ENCODE measurements at places on chromosomes 2 and 18. TPM values are rescaled to one million over a fixed set of nuclear protein-coding genes. Genes with fewer than 3 reads are reported as not detected.
A peak's percentile ranks its signal among the peaks of the same experiment; 100 is the strongest.

- no peak for DNase-seq
Measured at GRCh38 chr2:215272918-215273317, 38.9 kb upstream of the ATIC start.

Gene TXNDC2
- polyA plus RNA-seq = 0.02 TPM

DNA sequence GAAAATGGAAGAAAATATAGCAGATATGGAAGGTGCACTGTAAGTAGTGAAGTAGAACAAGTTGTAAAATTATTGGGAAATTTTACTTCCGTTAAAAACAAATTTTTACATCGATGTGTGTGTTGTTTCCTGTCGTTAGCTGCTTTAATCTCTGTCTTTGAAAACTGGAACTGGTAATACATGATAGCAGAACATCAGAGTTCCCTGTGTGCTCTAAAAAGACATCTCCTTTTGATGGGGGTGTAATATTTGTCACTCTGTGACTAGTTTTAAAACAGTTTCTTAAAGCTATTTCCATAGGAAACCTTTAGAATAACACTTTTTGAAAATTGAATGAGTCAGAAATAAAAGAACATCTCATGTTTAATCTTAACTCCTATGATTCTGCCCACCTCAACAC, 43.5 kb downstream of the COX7A2L start:
- no peak for DNase-seq

- no peak for DNase-seq
Measured at GRCh38 chr18:74281011-74281979, 10.5 kb downstream of the CYB5A start.

DNA sequence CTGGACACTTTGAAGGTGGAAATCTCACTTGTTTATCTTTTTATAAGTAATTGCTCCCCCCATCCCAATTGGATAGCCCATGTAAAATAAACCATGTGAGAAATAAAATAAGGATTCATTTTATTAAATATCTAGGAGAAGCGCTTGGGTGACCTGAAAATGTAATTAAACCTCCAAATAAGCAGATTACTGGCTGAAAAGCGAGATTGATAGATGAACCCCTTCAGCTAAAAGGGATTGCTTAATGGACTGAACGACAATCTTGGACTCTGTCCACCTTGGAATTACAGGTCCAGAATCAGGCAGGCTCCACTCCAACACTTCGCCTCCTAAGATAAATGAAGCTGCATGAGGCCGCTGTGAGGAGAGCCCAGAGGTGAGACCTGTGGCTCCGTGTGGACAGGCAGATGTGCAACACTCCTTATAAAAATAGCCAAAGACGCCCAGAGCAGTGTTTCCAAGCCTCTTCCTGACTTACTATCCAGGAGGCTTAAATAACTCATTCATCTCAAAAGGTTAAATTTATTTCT, 441.5 kb downstream of the MTX2 start:
- no peak for DNase-seq

- no peak for DNase-seq
Measured at GRCh38 chr2:33083699-33084387, 137.1 kb downstream of the LTBP1 start.

- peak; percentile 25 for DNase-seq
Measured at GRCh38 chr2:50895041-50895440, 136.9 kb downstream of the NRXN1 start.

DNA sequence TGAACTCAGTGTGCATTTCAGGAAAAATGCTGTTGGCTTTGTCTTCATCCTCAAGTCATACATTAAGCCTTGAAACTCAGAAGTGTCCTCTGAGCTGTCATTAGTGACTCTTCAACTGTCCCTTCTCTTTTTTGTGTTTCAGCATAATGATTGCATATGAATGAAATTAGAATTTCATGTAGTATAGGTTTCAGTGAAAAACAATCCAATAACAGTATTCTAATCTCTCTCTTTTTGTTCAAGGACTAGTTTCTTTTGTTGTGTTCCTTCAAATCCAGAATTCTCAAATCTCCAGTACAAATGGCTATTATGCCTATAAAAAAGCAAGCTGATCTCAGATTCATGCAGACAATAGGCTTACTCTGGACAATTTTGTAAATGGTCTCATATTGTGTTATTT, 133.5 kb downstream of the QPCT start:
- no peak for DNase-seq
